ENCODE measurements at places on chromosomes 4 and X.

GRCh38 chr4:174581901-174582300 lies 59.6 kb upstream of the HPGD start:
- no peak for DNase-seq

- DNase-seq = no peak
These were observed 136.7 kb upstream of the MAMLD1 start for GRCh38 chrX:150226223-150226965.

DNA sequence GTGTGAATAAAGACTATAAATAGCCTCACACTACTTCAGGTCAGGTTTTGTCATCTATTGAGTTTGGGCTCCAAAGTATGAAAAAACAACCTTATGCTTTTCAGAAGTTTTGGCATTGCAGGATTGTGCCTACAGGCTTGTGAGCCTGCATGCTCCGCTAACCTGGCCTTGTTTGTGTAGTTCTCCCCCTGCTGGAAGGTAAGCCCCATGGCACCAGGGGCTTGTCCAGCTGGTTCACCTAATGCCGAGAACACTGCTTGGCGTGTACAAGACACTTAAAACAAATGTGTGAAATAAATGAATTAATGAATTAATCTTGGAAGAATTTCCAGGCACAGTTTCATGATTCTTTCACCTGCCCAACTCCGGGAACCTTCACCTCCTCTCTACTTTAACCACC lies 1.8 kb upstream of the HSD17B10 start:
- peak; percentile 78 for DNase-seq

GRCh38 chr4:82618103-82618720 lies 56.4 kb upstream of the TMEM150C start:
- DNase-seq = no peak

GRCh38 chr4:119833611-119834010 lies 205.0 kb upstream of the PDE5A start:
- DNase-seq = no peak

DNA sequence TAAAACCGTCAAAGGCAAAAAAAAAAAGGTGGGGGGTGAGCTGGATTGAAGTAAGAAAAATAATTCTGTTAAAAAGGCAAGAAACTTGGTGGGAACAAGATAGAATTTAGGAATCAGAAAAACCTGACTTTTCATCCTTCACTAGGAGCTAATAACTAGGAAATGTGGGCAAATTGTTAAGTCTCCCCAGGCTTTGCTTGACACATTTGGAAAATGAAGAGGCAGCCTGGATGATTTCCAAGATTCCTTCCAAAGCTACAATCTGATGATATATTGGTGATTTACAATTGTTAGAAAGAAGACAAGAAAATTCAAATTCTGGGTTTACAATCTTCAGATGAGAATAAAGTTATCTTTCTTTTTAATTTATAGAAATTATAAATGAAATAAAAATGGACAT lies 1062.5 kb downstream of the ADGRL3 start:
- DNase-seq = no peak

GRCh38 chr4:158816955-158817354 lies 48.1 kb downstream of the FNIP2 start:
- no peak for DNase-seq

DNA sequence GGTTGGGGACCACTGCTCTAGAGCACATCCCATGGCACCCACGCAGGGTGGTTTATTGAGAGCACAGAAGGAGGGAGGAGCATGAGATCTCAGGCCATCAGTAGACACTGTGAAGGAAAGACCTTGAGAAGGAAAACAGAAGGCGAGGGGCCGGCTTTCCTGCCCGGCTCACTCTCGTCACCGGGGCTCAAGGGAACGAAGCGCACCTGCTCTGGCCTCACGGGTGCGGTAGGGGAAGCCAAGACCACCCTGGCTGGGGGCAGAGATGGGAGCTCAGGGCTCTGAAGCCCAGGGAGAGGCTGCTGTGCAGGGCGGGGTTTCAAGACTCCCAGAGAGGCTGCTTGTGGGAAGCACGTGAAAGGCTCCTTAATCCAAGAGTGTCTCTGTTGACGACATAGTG lies 105.9 kb downstream of the TNIP2 start:
- no peak for DNase-seq

- no peak for DNase-seq
These were observed 699.1 kb upstream of the AMOT start for GRCh38 chrX:113539599-113540356.

DNA sequence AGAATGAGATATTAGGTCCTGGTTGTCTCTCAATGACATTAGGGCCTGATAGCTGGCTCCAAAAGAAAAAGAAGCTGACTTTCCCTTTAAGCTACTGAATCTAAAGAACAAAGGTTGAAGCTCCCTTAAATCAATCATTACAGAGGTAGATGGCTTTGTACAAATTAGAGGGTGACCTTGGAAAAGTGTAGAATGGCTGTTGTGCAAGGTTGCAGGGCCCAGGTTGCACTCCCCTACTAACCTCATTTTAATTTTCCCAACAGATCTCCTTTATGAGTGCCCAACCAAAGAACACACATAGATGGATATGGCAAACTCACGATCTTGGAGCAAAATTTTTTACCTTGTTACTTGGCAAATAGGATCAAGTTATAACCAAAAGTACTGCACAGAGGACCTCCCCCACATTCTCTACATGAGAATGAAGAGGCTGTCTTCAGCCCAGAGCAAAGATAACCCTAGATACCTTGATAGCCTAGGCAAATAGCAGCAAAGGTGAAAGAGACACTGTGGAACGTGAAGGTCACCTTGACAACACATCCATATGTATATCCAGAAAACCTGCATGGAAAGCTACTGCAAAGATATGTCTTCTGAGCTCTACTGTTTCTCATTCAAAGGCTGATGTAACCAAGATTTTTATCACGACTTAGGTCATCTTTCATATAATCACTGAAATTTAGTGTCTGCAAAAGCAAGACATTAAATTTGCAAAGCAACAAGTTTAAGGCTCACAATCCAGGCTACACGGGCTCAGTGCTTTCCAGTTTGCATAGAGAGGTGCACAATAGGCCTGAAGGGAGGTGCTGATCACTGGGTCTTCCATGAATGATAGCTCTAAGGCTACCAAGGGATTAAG lies 23.0 kb downstream of the KLB start:
- no peak for DNase-seq

DNA sequence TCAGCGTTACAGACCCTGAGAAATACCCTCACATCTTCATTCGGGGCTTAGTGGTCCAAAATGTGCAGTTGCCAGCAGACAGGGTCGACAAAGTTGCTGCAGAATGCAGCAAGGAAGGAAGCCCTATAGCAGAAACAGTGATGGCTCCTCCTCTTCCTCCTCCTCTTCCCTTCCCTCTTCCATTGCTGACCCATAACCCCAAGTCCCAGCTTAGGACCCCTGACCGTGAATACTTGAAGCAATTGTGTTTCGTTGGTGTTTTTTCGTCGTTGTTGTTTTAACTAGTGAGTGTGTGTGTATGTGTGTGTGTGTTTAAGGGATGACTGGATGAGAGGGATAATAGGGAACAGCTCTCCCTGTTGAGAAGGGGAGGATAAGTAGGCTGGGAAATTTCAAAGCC lies 69.5 kb downstream of the SLAIN2 start:
- no peak for DNase-seq

DNA sequence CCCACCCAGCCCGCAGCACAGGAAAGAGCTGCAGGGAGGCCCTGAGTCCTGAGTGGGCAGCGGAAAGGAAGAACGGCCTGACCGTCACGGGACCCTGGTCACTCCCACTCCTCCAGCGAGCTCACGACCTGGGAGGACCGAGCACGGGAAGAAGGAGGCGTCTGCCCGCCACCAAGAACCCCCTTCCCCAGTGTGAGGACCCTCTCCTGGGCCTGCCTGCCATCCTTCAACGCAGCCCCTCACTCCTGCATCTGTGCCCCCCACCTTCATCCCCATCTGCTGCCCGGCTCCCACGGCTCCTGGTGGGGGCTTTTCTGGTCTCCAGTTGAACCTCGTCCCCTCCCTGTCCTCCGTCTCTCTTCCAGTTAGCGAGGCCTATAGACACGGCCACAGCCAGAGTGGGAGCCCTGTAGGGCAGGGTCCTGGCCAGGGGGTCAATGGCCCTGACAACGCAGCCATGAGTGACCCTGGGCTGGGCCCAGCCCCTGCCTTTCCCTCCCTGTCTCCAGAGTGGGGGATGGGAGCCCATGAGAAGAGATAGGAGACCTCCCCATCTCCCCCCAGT lies 41.3 kb upstream of the MXD4 start:
- no peak for DNase-seq

- DNase-seq = no peak
These were observed 577.7 kb upstream of the GALNTL6 start for GRCh38 chr4:171235521-171235920.

- DNase-seq = peak; percentile 89
These were observed 13.7 kb upstream of the SCOC start for GRCh38 chr4:140359562-140360427.

GRCh38 chr4:104719539-104720230 lies 225.0 kb upstream of the CXXC4 start:
- no peak for DNase-seq

DNA sequence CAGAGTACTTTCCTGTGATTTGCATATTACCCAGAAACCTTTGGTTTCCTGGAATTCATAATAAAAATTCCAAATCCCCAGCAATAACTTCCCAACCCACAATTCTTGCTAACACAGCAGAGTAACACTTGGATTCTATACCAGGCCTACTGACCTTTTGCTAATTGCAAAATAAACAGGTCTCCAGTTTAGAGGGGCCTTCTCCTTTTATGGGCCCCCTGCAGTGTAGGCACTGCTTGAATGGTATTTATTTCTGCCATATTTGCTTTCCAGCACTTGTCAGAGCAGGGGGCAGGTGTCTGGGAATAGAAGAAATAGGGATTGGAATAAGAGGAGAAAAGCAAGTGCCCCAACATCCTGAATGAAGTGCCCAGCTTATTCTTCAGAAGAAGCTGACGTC lies 25.3 kb upstream of the GPC3 start:
- DNase-seq = no peak

GRCh38 chr4:26086621-26087441 lies 172.8 kb downstream of the SMIM20 start:
- no peak for DNase-seq

GRCh38 chr4:86596807-86597206 lies 2.7 kb downstream of the PTPN13 start:
- no peak for DNase-seq

GRCh38 chrX:118761939-118762707 lies 34.7 kb downstream of the IL13RA1 start:
- no peak for DNase-seq

GRCh38 chr4:36317721-36318120 lies 36.3 kb downstream of the DTHD1 start:
- DNase-seq = no peak

DNA sequence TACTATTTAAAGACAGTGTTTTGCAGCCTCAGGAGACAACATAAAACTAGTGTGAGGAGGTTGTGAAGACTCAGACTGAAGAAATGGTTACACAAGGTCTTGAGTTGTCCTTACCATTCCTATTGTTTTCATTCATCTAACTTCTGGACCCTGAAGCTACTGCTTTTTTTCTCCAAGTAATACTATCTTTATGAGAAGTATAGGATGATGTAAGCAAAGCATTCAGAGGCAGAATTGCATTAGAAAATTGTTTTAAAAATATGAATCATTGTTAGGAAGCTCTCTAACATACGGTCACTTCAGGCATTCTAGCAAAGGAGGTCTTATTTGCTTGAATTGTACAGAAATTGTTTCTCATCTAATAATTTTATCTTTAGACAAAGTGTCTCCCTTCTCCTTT lies 357.8 kb downstream of the TLL1 start:
- no peak for DNase-seq

GRCh38 chr4:180909279-180909678 lies 1333.9 kb upstream of the TENM3 start:
- no peak for DNase-seq

- no peak for DNase-seq
These were observed 66.3 kb downstream of the GAB1 start for GRCh38 chr4:143402776-143403552.

DNA sequence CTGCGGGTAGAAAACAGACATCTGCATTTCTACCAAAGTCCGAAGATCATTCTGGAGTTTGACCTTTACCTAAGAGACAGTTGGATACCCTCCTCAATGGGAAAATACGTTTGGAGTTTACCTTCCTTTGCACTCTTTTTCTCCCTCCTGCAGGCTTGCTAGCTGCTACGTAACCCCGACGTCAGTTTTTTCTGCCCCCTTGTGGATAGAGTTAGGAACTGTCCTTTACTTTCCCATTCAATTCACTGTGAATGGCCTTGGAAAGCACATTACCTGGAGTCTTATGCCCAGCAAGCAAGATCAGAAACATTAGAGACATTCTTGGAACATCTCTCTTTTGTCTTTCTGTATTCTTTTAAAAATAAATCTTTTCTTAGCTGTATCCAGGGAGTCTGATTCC lies 250.7 kb downstream of the NAP1L3 start:
- DNase-seq = no peak

GRCh38 chr4:113955411-113955810 lies 24.0 kb downstream of the ARSJ start:
- DNase-seq = no peak

DNA sequence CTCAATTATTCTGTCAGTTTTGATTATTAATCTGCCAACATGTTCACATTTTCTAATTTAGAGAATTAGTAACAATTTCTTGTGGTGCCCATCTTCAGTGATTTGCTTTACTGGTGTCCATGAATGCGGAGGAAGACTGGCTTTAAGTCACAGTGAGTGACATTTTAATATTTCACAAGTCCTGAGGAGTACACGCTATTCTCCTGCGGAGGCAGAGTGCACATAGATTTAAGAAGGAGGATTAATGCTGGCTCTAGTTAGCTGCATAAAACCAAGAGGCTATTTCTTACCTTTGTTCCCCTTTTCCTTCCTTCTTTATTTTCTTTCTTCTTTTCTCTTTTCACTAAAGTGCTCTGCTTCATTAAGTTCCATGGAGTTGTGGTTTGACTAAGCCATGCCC lies 495.2 kb upstream of the IGFBP7 start:
- DNase-seq = no peak

DNA sequence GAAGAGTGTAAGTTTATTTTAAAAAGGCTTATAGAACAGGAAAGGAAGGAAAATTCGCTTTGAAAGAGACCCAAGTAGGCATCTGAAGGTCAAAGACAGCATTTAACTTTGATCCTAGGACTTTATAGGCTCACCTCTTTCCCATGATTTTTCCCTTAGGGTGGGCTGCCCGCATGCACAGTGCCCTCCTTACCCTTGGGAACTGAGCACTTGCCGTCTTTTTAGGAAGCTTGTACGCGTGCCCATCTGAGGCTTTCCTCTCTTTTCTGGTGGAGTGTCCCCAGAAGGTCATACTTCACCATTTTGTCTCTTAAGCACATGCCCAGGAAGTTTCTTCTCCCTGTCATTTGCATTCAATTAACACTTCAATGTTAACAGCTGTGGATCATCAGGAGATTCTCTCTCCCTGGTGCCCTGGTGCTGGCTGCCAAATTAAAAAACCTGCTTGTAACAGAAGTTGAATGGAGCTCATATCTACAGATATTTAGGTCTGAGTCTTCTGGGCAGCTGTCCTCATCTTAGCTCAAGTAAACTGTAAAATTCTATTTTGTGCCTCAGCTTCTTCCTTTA lies 38.4 kb upstream of the IL9R start:
- no peak for DNase-seq

GRCh38 chr4:118033148-118034052 lies 886 bp upstream of the NDST3 start:
- DNase-seq = no peak

Data from CD4-positive, alpha-beta T cell treated with Interleukin-17A for 4 hours (primary cell).